Stimulated activated CD4-positive, alpha-beta T cell treated with anti-CD3 and anti-CD28 coated beads, TNF-alpha, amount 100 ng/mL, for 24 hours (primary cell): ENCODE measurements at places on chromosomes 12 and 14.

GRCh38 chr12:101566318-101566717 lies 28.5 kb upstream of the MYBPC1 start:
- DNase-seq = no peak

DNA sequence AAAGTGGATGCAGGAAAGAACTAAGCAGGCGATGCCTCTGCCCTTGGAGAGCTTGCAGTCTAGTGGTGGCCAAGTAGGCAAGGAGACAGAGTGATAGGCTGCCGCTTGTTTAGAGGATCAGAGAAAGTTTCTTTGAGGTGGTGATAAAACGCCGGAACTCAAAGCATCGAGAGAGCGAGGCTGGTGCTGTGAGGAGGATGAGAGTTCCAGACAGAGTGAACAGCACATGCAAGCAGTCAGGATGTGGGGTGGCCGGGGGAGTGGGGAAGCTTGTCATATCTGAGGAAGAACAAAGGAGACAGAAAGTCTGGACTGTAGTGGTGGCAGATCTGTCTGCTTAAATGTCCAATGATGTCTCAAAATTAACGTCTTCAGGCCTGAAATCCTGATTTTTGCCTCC lies 319.7 kb downstream of the SNAPC1 start:
- DNase-seq = no peak

- DNase-seq = no peak
These were observed 4.4 kb downstream of the CLSTN3 start for GRCh38 chr12:7134396-7135166.

GRCh38 chr14:75205591-75205990 lies 29.2 kb upstream of the TMED10 start:
- no peak for DNase-seq

- no peak for DNase-seq
These were observed 3.1 kb downstream of the DIP2B start for GRCh38 chr12:50507930-50508329.

- no peak for DNase-seq
These were observed 59.0 kb downstream of the FERMT2 start for GRCh38 chr14:52891800-52892199.

- no peak for DNase-seq
These were observed 11.5 kb upstream of the C14orf93 start for GRCh38 chr14:23021434-23021833.

- no peak for DNase-seq
These were observed 9.7 kb downstream of the SP1 start for GRCh38 chr12:53389702-53390101.

DNA sequence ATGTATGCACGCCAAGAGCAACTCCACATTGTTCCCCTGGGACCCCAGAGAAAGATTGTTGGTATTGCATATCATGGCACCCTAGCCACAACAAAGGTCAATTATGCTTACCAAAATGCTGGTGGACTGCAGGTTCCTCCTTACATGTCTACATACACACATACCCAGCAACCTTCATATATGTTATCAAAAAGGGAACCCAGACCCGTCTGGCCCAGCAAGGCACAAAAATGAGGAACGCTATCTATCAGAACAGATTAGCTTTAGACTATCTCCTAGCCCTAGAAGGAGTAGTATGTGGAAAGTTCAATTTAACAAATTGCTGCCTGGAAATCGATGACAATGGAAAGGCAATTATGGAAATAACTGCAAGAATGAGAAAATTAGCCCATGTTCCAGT lies 61.5 kb downstream of the DHRS2 start:
- no peak for DNase-seq

- peak; percentile 72 for DNase-seq
These were observed 12.0 kb upstream of the BLTP3B start for GRCh38 chr12:100154474-100155247.

GRCh38 chr14:25484906-25485305 lies 435.0 kb upstream of the STXBP6 start:
- no peak for DNase-seq

- no peak for DNase-seq
These were observed 387.0 kb upstream of the GARIN6 start for GRCh38 chr12:99260456-99260996.

DNA sequence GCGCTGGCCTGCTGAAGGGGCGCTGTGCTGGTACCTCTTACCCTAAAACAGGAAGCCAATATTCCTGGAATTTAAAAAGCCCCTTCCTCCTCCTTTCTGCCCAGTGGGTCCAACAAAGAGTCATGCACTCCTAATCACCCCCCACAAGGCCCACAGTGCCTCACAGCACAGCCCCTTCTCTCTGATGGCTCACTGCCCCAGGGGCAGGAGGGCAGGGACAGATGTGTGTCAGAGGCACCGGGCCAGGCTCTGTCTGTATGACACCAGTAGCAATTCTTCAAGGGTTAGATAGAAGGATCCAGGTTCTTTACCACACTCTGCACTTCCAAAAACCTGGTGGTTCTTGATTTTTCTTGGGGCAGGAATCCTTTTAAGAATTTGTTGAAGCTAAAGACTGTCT lies 8.9 kb downstream of the MYH6 start:
- DNase-seq = no peak

GRCh38 chr12:10307630-10308029 lies at the start of gene KLRD1:
Gene KLRD1 (plus strand): TSS chr12:10307870. CDS start chr12:10308078, 208 bp downstream.
- DNase-seq = no peak
